Naive B cell (primary cell): ENCODE measurements at places on chromosomes 4 and X. TPM values are rescaled to one million over a fixed set of nuclear protein-coding genes. Genes with fewer than 3 reads are reported as not detected.

PNMA5 gene
- 0.09 TPM for polyA plus RNA-seq

DNA sequence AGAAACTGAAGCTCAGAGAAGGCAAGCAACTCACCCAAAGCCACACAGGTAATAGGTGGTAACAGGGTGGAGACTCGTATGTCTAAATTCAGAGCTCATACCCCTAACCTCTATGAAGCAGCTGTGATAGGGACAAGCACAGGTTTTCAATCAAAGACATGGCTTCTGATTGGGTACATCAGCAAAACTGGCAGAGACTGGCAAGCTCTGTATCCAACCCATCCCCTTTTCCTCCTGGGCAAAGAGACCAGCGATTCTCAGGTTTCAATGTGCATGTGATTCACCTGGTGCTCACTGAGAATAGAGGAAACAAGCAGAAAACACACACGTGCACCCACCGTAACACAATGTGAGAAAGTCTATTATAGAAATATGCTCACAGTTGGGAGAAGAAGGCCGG lies 153.0 kb downstream of the SMIM20 start:
- no peak for DNase-seq

- DNase-seq = no peak
Measured at GRCh38 chrX:44690129-44690528, 147.5 kb upstream of the FUNDC1 start.

- DNase-seq = no peak
Measured at GRCh38 chr4:165204462-165204830, 2.9 kb upstream of the KLHL2 start.

DNA sequence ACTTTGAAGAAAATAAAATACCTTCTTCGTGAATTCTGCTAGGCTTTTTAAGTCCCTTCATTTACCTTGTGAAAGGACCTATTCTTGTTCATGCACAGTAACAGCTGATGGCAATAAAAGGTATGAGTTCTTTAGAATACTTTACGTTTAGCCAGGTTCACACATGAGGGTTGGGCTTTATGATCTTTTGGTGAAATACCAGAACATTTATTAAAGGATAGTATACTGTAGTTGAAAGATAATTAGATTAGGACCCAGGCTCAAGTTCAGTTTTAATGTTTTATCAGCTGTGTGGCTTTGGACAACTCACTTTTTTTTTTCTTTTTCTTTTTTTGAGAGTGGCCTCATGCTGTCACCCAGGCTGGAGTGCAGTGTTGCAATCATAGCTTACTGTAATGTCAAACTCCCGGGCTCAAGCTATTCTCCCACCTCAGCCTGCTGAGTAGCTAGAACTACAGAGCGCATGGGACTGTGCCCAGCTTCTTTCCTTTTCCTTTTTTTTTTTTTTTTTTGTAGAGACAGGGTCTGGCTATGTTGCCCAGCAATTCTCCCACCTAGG lies 28.2 kb upstream of the NEIL3 start:
- no peak for DNase-seq

DNA sequence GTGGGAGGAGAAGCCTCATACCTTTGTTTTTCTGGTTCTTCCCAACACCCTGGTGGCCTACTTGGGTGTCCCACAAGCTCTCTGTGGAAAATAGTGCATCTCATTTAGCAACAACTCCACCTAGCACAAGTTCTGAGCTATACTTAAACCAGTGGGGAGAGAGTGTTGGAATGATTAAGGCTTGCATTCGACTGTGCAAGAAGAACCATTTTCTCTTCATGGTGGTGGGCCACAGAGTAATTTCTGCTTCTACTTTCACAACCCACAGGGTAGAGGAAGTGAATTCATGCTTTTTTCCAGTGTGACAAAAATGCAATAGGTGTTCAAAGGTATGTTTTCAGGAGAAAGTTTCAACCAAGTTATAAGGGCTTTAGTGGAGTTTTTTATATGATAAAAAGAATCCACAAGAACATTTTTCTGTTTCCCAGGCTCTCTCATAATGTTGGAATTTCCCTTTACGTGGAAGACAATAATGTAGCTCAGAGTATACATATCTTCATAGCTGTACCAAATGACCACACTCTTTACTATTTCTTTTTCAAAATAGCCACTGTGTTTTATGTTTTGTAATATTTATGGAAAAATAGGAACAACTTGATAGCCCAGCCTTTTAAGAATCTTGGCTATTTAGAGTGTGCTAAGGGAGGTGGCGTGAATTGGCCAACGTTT lies 80.3 kb upstream of the HHIP start:
- DNase-seq = no peak

DNA sequence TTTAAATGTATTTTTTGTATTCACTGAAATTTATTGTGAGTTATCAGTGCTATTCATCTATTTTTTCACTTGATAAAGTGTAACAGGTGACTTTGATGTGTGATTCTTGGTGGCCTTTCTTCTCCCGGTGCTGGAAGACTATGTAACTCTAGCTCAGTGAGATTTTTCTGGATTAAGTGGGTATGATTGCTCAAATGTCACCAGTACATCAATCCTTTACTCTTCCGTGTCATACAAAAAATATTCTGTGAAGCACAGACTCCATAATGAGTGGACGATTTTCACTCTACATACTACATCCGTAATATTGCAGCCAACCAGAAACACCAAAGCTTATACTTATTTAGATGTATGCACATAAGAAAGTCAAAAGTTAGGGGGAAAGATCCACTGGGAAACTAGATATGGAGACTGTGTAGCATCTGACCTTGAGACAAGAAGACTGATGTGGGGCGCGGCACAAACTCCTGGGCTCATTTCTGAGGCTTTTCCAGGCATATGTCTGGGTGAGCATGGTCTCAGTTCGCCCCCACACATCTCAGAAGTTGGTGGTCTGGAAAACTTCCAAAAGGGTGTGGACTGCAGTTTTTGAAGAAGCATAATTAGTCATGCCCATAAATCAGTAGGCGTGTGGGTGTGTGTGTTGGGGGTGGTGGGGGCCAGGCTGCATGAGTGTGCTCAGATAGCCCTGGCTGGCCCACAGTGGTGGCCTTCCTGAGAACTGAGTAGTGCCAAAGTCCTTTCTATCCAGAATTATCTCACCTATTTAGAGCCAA lies 53.9 kb upstream of the TENM3 start:
- no peak for DNase-seq

DNA sequence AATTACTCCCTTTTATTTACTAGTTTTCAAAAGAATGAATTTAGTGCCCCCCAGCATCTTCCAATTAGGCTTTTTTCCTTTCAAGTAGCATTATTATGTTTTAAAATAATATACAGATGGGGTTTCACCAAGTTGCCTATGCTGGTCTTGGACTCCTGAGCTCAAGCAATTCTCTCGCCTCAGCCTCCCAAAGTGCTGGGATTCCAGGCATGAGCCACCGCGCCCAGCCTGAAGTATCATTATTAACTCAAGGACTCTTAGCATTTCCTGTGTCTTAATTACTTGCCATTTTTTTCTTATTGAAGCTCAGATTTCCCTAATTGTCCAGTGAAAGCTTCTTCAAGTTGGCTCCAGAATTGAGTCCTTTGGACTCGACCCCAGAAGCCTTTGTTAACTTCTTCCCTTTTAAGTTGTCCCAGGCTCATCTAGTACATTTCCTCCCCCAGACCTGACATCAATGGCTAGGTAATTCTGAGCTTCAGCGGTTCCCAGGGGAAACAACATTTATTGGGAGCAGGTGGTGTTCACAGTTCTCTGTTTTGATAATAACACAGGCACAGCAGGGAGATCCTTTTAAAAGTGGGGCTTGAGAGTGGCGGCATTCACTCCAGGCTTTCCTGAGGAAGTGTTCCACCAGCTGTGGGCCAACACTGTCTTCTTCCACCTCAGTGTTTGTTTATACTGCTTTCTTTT lies 10.0 kb downstream of the SAT1 start:
- DNase-seq = no peak

GRCh38 chrX:14194711-14195110 lies 165.0 kb upstream of the GEMIN8 start:
- no peak for DNase-seq

DNA sequence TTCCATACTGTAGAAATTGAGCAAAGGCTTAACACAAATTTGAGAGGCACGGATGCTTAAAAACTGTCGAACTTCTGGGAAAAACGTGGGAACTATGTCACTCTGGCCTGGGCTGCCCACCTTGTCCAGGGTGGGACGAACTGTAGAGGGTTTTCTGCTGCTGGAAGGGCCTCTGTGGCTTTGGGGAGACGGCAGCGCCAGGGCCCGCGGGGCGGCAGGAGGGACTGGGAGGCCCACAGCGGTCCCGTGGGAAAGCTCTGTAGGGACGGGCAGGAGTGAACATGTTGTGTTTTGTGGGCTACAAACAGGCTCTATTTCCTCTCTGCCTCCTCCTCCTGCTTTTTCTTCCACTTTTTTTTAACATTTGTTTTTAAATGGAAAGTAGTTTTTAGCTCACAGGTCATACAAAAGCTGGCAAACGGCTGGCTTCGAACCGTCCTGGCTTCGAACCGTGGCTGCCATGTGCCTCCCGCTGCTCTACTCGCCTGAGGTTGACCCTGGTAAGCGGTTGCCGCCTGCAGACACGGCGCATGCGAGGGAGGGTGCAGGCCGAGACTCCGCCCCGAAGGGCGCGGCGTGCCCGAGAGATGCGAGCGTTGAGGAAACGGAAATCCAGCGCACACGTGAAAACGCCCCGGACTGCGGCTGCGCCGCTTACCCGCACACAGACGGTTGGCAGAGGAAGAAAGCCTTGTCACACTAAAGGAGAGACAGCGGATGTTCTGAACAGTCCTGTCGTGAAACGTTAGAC lies 382.3 kb upstream of the ZFP42 start:
- no peak for DNase-seq

DNA sequence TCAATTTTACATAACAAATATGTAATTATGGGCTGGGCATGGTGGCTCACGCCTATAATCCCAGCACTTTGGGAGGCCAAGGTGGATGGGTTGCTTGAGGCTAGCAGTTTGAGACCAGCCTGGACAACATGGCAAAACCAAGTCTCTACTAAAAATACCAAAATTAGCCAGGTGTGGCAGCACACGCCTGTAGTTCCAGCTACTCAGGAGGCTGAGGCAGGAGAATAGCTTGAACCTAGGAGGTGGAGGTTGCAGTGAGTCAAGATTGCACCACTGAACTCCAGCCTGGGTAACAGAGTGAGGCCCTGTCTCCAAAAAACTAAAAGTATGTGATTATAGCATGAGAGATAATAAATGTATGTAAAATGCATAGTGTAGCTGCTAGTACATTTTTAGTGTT lies 229.0 kb downstream of the PPARGC1A start:
- no peak for DNase-seq
